ENCODE measurements at places on chromosomes 3 and 15. TPM values are rescaled to one million over a fixed set of nuclear protein-coding genes. Genes with fewer than 3 reads are reported as not detected.

Gene DUT
- 55.8 TPM for total RNA-seq

Gene EFCC1
- 0.18 TPM for total RNA-seq

Gene CHRNB4
- total RNA-seq, result not detected

Gene CPLX3
- total RNA-seq, result not detected

Gene TNFSF10
- 36.7 TPM for total RNA-seq

Gene SPATA12
- total RNA-seq, result 0.18 TPM

Gene NOX5
- under 0.01 TPM for total RNA-seq

Gene ST8SIA2
- not detected for total RNA-seq

Gene GOLGA8R
- 1.9 TPM for total RNA-seq

Gene COL6A6
- total RNA-seq, result 0.09 TPM

Gene TPRG1
- total RNA-seq, result 0.27 TPM

Gene LRRK1
- total RNA-seq, result 16.9 TPM

Gene SEMA3G
- total RNA-seq, result 27.2 TPM

Gene GP5
- not detected for total RNA-seq

Gene GREM1
- total RNA-seq, result 0.09 TPM

Gene SLC51B
- not detected for total RNA-seq

Gene CERS3
- total RNA-seq, result not detected

Gene C3orf20
- total RNA-seq, result under 0.01 TPM

Gene ADIPOQ
- under 0.01 TPM for total RNA-seq

Gene C3orf85
- total RNA-seq, result not detected

Gene CYP1A2
- not detected for total RNA-seq

Gene IFT122
- 16.8 TPM for total RNA-seq

Gene PLCH1
- 0.09 TPM for total RNA-seq

Gene TTC23
- 25.9 TPM for total RNA-seq

Gene DPPA2
- total RNA-seq, result not detected

Gene STRA6
- total RNA-seq, result not detected

Gene CD96
- not detected for total RNA-seq

Gene CYP8B1
- total RNA-seq, result not detected

Gene LRRN1
- total RNA-seq, result not detected

Gene LRRC34
- 2.2 TPM for total RNA-seq

Gene GABRB3
- not detected for total RNA-seq

Gene IL17RD
- 0.90 TPM for total RNA-seq

Gene C2CD4A
- 1.5 TPM for total RNA-seq

Gene CHRFAM7A
- total RNA-seq, result 2.9 TPM

Gene EOMES
- not detected for total RNA-seq

Gene ZNF80
- not detected for total RNA-seq

Gene ZPLD1
- 0.09 TPM for total RNA-seq

Gene ADGRG7
- total RNA-seq, result not detected

Gene C3orf70
- total RNA-seq, result 0.90 TPM

Gene IQCF5
- total RNA-seq, result not detected

Gene GOLGA6L4
- 1.0 TPM for total RNA-seq

Gene ARL6IP5
- 85.6 TPM for total RNA-seq

All from endothelial cell of coronary artery (primary cell).